ENCODE measurements at places on chromosomes 6 and 20. TPM values are rescaled to one million over a fixed set of nuclear protein-coding genes. Genes with fewer than 3 reads are reported as not detected.
A peak's percentile ranks its signal among the peaks of the same experiment; 100 is the strongest.

GRCh38 chr6:89834884-89835792 is 5.5 kb downstream of the CASP8AP2 start:
- DNase-seq = no peak
- H3K27ac ChIP-seq = no peak overlapping the region
- H3K27me3 ChIP-seq = no peaks in the 10 kb centered on the region
- H3K36me3 ChIP-seq = peaks cover 5% of the 10 kb centered on the region
- H3K4me1 ChIP-seq = peaks cover 6% of the 10 kb centered on the region

GRCh38 chr6:121647905-121648304 is 212.5 kb downstream of the GJA1 start:
- H3K27me3 ChIP-seq = no peaks in the 10 kb centered on the region
- H3K36me3 ChIP-seq = no peaks in the 10 kb centered on the region
- H3K4me1 ChIP-seq = no peaks in the 10 kb centered on the region
- H3K27ac ChIP-seq = no peak overlapping the region
- DNase-seq = no peak

GRCh38 chr20:19995220-19995863 is 21.8 kb upstream of the NAA20 start:
- H3K27me3 ChIP-seq = no peaks in the 10 kb centered on the region
- H3K4me1 ChIP-seq = peaks cover 32% of the 10 kb centered on the region
- H3K4me3 ChIP-seq = no peak overlapping the region
- no peak overlapping the region for H3K27ac ChIP-seq

GRCh38 chr6:94645191-94645590 is 932.1 kb upstream of the MANEA start:
- H3K4me3 ChIP-seq = no peak overlapping the region
- no peaks in the 10 kb centered on the region for H3K36me3 ChIP-seq
- H3K27ac ChIP-seq = no peak overlapping the region
- no peaks in the 10 kb centered on the region for H3K4me1 ChIP-seq

- H3K36me3 ChIP-seq = no peaks in the 10 kb centered on the region
- H3K4me3 ChIP-seq = no peak overlapping the region
- no peak for DNase-seq
- H3K27me3 ChIP-seq = no peaks in the 10 kb centered on the region
- H3K4me1 ChIP-seq = no peaks in the 10 kb centered on the region
These were observed 23.0 kb downstream of the ABRACL start for GRCh38 chr6:139051396-139052060.

- H3K27me3 ChIP-seq = no peaks in the 10 kb centered on the region
- H3K4me3 ChIP-seq = no peak overlapping the region
- H3K4me1 ChIP-seq = no peaks in the 10 kb centered on the region
- no peak for DNase-seq
- no peaks in the 10 kb centered on the region for H3K36me3 ChIP-seq
These were observed 70.2 kb downstream of the CDH4 start for GRCh38 chr20:61322151-61322865.

GRCh38 chr6:167767715-167768107 is 59.0 kb upstream of the AFDN start:
- no peak for DNase-seq
- H3K27ac ChIP-seq = no peak overlapping the region
- no peaks in the 10 kb centered on the region for H3K36me3 ChIP-seq
- H3K4me3 ChIP-seq = no peak overlapping the region

GRCh38 chr20:61974357-61974665 is 91.4 kb downstream of the TAF4 start:
- no peak overlapping the region for H3K4me3 ChIP-seq
- H3K27me3 ChIP-seq = no peaks in the 10 kb centered on the region
- no peak for DNase-seq
- H3K36me3 ChIP-seq = no peaks in the 10 kb centered on the region
- no peak overlapping the region for H3K27ac ChIP-seq
- H3K4me1 ChIP-seq = no peaks in the 10 kb centered on the region

DNA sequence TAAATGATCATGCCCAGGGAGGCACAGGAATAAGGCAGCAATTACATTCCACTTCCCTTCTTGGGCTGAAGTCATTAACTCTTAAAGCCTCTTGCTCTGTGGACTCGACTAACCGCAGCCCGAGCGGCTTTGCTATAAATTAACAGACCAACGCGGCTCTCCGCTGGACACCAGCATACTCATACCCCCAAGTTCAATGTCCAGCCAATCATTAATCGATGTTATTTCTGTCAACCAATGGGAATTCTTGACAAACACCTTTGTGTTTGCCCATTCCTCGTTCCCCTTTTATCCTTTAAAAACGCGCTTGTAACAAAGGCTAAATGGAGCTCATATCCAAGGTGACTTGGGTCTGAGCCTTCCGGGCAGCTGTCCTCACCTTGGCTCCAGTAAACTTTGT is 183.1 kb upstream of the RALGAPA2 start:
- no peaks in the 10 kb centered on the region for H3K27me3 ChIP-seq
- H3K4me1 ChIP-seq = no peaks in the 10 kb centered on the region
- H3K36me3 ChIP-seq = no peaks in the 10 kb centered on the region
- no peak overlapping the region for H3K27ac ChIP-seq
- DNase-seq = no peak
- H3K4me3 ChIP-seq = no peak overlapping the region

DNA sequence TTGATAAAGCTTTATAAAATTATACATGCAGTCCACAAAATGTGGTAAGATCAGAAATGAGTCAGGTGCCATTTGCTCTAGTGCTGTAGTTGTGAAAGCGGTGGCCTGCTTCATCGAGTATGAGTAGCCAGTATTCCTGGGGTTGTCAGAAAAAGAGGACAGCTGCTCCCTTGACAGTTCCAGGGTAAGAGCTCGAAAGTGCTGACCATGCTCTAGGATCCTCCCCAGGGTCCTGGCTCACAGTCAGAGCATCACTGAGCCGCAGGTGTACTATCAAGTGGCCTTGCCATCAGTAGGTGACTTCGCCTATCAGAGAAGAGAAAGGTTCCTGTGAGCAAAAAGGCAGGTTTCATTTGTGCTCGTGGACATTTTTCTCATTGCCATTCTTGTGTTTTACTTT is 3.6 kb downstream of the BTBD3 start:
- no peak for DNase-seq
- H3K4me1 ChIP-seq = no peaks in the 10 kb centered on the region
- no peaks in the 10 kb centered on the region for H3K36me3 ChIP-seq
- no peaks in the 10 kb centered on the region for H3K27me3 ChIP-seq
- H3K4me3 ChIP-seq = no peak overlapping the region

GRCh38 chr6:35296931-35297600 is 552 bp upstream of the DEF6 start:
- peak overlapping the region; percentile 70 for H3K27ac ChIP-seq
- no peaks in the 10 kb centered on the region for H3K27me3 ChIP-seq
- peak overlapping the region; percentile 84 for H3K4me3 ChIP-seq
- H3K36me3 ChIP-seq = peaks cover 10% of the 10 kb centered on the region
- peaks cover 7% of the 10 kb centered on the region for H3K4me1 ChIP-seq

The HLA-DRB5 gene
- not detected for total RNA-seq

The NHSL1 gene
- 15.4 TPM for total RNA-seq

The GJA10 gene
- not detected for total RNA-seq

The PAX1 gene
- total RNA-seq = not detected

The CLDN20 gene
- total RNA-seq = not detected

The ASIP gene
- not detected for total RNA-seq

The BNIP5 gene
- not detected for total RNA-seq

The PNLDC1 gene
- 0.37 TPM for total RNA-seq

Measured in HCT116 (cell line).